ENCODE measurements at places on chromosomes 7 and 10. TPM values are rescaled to one million over a fixed set of nuclear protein-coding genes. Genes with fewer than 3 reads are reported as not detected.
A peak's percentile ranks its signal among the peaks of the same experiment; 100 is the strongest.

GRCh38 chr7:129789652-129790051 lies 163.1 kb downstream of the UBE2H start:
- ATAC-seq = no peak

DNA sequence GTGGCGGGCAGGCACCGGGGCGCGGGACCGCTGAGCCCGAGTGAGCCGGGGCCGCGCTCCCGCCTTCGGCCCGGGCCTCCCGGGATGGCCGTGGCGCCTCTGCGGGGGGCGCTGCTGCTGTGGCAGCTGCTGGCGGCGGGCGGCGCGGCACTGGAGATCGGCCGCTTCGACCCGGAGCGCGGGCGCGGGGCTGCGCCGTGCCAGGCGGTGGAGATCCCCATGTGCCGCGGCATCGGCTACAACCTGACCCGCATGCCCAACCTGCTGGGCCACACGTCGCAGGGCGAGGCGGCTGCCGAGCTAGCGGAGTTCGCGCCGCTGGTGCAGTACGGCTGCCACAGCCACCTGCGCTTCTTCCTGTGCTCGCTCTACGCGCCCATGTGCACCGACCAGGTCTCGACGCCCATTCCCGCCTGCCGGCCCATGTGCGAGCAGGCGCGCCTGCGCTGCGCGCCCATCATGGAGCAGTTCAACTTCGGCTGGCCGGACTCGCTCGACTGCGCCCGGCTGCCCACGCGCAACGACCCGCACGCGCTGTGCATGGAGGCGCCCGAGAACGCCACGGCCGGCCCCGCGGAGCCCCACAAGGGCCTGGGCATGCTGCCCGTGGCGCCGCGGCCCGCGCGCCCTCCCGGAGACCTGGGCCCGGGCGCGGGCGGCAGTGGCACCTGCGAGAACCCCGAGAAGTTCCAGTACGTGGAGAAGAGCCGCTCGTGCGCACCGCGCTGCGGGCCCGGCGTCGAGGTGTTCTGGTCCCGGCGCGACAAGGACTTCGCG lies 534 bp downstream of the FZD9 start:
- peak; percentile 7 for ATAC-seq

GRCh38 chr7:3067193-3067592 lies 23.5 kb upstream of the CARD11 start:
- peak; percentile 78 for ATAC-seq

- ATAC-seq = no peak
Observed at GRCh38 chr7:72309476-72309875, 102.7 kb downstream of the CALN1 start.

SAMD9L gene
- 68.1 TPM for total RNA-seq

DNA sequence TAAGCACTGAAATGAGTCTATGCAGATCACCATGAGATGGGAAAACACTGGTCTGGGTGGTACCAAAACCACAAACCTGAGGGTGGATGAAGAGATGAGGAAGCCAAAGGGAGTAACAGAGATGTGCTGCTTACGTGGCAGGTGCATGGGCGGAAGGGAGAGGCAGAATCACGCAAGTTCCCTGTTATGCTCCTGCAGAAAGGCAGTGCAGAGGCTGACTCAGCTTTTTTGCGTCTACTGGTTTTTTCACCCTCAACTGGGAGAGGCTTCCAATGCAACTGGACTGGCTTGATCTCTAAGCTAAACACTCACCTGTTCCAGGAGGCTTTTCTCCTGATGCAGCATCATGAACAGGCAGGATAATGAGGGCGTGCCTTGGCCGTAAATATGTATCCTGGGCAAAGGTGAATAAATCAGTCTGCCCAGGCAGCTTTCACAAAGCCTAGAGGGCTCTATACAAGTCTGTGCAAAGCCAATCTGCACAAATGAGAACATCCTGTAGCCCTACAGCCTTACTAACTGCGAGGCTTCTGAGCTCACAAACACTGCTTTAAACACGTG lies 95.4 kb upstream of the AFAP1L2 start:
- ATAC-seq = no peak

DNA sequence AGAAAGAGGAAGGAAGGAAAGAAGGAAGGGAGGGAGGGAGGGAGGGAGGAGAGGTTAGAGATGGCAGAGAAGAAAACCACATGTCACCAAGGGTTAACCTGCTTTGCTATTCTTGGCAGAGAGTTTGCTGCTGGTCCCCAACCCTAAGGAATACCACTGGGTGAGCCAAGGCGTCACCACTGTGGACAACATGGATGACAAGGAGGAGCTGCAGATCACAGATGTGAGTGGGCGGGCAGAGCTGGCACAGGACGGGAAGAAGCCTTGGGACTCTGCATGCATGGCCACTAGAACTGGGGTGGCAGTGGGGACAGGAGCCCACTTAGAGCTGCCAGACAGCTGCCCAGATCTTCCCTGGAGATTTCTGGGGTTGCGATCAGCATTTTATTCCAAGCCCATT lies 17.2 kb upstream of the MYH16 start:
- ATAC-seq = no peak

DNA sequence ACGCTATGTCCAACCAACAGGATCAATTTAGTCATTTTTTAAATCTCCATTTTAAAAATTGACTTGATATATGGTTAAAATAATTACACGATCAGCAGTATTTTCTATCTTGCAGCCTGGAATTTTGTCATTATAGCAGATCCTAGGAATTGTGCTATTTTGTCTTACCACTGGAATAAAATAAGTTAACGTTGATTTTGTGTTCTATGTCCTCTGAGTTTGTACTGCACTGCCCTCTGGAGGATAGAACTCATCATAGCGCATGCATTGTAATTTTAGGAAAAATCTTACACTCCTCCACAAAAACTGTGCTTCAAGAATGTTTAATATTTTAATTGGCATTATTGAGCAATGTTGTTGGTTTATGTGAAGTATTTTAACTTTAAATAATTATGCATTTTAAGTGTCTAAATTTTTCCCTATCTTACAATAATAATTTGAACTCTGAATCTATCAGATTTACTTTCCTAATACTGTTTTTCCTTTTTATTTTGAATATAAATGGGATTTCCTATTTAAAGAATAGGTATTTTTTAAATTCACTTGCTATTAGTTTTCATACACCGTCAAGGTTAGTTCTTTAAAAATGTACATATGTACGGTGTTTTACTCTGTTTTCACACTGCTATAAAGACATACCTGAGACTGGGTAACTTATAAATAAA lies 220.1 kb downstream of the PPP1R3A start:
- no peak for ATAC-seq

DNA sequence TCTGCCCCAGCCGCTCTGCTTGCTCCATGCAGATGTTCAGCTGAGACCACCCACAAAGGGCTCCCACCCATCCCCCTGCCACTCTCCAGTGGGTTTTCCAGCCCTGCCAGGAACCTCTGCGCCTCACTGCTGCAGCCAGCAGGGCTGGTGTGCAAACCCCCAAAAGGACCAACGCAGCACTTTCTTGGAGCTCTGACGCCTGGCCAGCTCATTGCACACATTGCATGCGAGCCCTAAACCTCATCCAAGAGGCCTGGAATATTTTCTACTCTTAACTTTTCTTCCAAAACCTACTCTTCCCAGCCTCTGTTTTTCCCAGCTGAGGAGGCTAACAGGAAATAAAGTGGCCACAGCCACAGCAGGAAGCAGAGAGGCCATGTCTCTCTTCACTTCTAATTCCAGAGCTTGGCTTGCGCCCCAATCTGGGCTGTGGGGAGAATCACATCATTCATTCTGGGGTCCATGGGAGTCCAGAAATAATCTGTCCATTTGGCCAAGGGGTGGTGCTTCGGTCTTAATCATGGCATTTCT lies 4.6 kb upstream of the FAM170B start:
- no peak for ATAC-seq

- ATAC-seq = peak; percentile 12
Observed at GRCh38 chr10:110495731-110496552, 1.8 kb upstream of the DUSP5 start.

GRCh38 chr10:98253499-98253898 lies 14.5 kb downstream of the LOXL4 start:
- no peak for ATAC-seq

Measured in motor neuron (in vitro differentiated cells).